ENCODE measurements at places on chromosomes 2 and 18.

DNA sequence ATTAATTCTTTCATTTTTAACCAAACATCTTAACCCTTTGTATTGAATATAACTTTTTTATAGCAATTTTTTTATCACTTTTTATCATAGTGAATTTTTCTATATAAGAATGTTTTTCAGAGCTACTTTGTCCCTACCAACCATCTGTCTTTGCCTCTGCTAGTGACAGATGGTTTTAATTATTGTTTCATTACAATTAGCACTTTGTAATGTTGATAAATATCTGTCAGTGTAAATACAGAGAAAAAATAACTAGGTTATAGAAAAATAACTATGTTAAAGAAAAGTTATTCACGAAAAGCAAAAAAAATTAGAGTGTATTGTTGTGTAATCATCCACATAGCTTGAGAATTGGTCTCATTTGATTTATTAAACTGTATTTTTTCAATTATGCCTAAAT is 91.0 kb upstream of the CDH19 start:
- DNase-seq: no peak

- no peak for DNase-seq
Observed at GRCh38 chr2:114010001-114010400, 120.1 kb downstream of the ACTR3 start.

DNA sequence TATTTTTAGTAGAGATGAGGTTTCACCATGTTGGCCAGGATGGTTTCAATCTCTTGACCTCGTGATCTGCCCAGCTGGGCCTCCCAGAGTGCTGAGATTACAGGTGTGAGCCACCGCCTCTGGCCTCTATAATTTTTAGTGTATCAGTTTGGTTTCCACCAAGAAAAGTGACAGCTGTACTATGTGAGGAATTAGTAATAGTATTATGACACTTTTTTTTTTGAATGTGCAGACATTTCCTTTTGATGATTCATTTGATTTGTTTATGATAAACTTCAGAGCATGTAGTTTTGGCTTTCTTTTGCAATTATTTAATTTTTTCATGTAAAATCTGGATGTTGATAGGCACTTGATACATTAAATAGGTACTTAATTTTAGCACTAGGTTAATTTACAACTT is 61.5 kb downstream of the PTPN4 start:
- DNase-seq: no peak

DNA sequence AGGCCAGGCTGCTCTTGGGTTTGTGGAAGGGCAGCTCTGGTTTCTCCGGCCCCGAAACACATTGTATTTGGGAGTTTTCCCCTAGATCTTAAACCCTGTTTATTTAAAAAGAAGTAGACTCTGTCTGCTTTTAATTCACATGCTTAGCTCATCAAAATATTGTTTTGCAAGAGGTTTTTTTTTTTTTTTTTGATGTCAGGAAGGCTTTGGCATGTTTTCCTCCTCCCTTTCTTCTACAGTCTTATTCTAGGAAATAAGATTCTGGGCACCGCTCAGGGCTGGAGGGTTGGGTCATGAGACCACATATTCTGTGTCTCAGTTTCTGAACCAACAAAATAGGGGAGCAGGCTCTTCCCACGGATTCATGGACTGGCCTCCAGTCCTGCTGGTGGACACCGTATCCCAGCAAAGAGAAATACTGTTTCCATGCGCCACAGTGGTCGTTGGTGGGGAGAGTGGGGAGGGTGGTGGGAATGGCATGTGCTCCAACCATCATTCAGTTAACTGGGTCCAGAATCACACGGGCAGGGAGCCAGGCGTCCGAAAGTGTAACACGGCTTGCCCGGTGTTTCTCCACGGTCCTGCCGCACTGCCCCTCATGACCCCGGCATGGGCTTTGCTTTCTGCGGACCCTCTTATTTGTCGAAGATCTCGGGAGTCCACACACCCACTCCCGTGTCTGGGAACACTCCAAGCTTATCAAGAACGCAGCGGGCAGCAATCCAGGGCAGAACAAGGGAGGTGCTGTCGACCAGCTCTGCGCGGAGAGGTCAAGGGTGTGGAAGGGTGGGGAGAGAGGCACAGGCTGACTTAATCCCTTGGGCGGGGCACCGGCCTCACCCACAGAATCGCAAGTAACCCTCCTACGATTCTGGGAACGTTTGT is 176.7 kb downstream of the GLI2 start:
- no peak for DNase-seq

- no peak for DNase-seq
Observed at GRCh38 chr2:135349941-135350340, 181.1 kb downstream of the ZRANB3 start.

GRCh38 chr18:78876868-78877267 is 102.8 kb upstream of the SALL3 start:
- no peak for DNase-seq

Measured in right kidney (tissue), 9 donors.